HCT116 (cell line): ENCODE measurements at places on chromosomes 6 and 20.

DNA sequence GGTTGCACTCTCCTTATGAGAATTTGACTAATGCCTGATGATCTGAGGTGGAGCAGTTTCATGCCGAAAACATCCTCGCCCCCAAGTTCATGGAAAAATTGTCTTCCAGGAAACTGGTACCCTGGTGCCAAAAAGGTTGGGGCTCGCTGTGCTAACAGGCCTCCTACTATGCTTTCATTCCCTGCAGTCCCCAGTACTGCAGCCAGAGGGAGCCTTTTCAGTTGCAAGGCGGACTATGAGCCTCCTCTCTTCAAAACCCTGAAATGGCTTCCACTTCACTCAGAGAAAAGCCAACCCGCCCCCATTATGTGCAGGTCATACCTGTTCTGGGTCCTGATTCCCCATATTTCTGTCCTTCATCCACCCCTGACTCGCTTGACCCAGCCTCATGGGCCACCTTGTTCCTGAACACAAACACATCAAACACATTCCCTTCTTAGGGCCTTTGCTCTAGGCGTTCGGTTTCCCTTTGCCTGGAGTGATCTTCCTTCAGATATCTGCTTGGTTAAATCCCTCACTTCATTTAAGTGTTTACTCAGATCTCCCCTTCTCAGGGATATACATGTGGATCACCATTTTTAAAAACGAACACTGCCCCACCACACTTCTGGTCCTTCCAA is 173.7 kb downstream of the PHACTR1 start:
- DNase-seq: peak; percentile 19

DNA sequence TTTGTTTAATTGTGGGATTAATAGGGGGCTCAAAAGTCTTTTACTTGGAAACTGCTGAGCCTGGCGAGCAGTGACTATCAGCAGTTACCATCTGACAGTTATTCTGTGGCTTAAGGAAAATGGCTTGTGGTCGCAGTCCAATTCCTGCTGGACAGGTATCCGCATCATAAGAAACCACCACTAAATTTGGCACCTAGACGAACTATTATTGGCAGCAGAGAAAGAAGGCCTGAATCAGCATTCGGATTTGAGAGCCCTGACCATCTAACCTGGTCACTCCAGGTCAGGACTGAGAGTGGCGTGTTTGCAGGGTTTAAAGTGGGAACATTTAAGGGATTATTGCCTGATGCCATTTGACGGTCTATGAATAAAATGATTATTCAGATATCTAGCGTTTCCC is 146.4 kb downstream of the RPS12 start:
- no peak for DNase-seq

GRCh38 chr20:37986044-37986858 is 47.0 kb downstream of the TTI1 start:
- DNase-seq: no peak

- no peak for DNase-seq
Observed at GRCh38 chr6:467671-468082, 76.1 kb downstream of the IRF4 start.

DNA sequence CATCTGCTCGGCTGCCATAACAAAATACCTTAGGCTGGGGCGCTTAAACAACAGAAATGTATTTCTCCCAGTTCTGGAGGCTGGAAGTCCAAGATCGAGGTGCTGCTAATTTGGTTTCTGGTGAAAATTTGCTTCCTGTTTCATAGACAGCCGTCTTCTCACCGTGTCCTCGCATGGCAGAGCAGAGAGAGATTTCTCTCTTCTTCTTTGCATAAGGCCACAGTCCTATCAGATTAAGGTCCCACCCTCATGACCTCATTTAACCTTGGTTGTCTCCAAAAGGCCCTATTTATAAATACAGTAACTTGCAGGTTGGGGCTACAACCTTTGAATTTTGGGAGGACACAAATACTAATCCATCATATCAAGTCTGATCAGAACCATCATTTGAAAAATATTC is 544.3 kb downstream of the KIF16B start:
- DNase-seq: no peak

DNA sequence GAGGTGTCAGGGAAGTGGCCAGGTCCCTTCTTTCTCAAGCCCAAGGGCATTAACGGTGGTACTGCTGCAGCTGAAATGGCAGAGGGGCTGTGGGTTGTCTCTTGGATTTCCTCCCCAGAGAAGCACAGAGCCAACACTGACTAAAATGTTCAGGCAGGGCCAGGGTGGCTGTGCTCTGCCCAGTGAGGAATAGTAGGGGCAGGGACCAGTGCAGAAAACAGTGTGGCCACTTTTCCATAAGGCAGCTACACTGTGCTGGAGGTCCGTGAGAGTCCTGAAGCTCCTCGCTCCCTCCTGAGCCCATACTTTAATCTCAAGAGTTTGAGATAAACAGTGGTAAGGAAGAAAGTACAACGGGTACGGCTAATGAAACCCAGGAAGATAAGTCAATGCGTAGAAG is 4.5 kb downstream of the LPA start:
- DNase-seq: no peak

- no peak for DNase-seq
Observed at GRCh38 chr20:47165376-47165865, 191.1 kb downstream of the ZMYND8 start.

DNA sequence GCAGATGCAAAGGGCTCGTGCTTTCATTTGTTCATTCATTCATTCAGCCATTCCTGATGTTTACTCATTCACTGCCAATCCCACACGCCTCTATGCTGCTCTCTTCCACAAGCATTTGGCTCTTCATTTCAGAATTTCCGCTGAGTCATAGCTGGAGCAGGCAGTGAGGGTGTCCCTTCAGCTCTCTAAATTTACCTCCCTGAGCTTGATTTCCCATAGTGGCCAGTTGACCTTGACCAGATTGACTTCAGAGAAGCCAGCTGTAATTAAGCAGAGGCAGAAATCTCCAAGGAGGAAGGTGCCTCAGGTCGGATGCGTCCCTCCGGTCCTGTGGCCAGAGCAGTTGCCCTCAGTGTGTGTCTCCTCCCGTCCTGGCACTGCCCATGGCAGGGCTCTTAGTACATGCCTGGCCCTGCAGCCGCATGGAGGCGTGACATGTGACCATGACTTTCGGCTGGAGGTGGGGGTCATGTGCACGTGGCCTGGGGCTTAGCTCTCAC is 267.2 kb upstream of the ECI2 start:
- DNase-seq: no peak

DNA sequence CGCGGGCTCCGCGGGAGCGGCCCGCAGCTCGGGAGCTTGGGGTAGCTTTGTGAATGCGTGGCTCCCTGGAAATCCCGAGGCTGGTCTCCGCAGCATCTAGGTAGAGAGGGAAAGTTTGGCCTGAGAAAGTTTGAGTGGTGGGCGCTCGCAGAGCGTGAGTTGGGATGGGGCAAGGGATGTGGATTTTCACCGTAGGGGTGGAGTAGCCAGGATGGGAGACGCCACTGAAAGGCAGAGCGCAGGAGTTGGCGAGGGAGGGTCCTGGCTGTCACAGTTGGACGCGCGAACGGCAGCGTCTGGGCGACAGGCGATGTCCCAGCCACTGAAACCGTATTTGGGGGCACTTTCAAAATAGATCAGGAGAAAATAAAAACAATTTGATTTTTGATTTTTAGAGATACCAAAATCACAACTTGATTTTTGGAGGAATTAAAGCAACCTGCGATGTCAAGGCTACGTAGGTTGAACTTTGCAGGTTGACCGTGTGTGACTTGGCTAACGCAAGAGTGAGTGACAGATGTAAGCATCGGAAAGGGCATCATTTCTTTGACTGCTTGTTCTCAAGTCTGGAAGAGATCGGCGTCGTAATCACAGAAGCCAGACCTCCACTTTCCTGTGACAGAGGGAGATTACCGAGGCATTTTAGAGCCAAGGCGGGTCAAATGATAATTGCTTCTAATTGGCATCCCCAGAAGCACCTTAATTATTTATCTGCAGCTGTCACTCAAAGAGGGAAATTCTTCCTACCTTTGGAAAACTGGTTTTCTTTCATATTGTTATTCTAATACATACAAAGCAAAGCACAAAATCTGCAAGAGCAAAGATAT is 646 bp downstream of the HEY2 start:
- no peak for DNase-seq

DNA sequence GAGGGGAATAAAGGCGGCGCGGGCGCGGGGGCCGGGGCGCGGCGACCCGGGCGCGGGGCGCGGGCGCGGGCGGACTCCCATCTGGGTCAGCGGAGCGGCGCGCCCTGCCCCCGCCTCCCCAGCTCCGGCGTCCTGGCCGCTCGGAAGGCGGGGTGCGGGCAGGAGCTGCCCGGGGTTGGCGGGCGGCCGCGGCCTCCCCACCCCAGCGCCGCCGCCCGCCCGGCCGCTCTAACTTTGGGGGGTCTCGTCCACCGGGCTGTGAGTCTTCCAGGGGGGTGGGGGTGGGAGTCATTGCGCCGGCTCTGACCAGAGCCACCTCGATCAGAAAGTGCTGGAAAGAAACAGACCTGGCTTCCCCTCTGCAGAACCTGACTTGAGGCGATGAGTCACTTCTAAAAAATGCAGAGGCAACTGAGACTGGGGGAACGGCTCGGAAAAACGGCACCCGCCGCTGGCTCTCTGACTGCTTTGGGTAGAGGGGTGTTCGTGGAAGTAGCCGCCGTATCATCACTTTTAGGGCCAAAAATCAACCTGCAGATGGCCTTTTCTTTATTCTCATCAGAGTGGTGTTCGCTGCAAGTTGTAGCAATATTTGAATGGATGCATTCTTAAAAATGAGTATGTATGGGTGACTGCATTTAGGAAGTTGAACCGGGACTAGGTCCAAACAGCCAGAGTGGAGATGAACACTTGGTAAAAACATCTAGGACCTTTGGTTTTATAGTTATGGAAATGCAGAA is 667 bp downstream of the CAP2 start:
- DNase-seq: peak; percentile 64

- DNase-seq: no peak
Observed at GRCh38 chr6:74439123-74439811, 743.3 kb downstream of the CD109 start.

DNA sequence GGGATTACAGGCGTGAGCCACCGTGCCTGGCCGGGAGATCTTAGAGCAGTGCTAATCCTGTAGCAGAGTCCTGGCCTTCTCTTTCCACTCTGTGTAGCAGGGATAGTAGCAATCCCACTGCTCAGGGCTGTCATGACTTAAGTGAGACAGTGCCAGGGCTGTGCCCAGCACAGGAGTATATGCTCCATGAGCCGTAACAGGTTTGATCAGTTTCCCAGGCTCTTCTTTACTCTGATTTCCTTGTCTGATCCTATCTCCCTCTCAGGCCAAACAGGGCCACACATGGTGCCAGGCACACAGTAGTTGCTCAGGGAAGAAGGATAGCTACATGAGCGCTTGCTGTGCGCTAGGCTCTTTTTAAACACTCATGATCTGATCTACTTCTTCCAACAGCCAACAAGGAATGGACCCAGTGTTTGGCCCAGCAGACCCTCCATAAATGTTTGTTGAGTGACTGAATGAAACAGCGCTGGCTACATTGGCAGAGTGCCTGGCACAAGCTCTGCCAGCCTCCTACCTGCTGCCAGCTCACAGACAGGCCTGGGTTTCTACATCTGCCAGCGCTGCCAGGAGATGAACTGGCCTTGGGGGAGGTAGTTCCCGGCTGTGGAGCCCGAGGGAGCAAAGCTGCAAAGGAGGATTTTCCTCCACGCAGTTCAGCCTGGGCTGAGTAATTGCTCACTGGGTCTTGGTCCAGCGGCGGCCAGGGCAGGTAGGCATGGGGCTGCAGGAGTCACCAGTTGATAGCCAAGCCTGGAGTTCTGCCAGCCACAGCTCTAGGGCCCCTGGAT is 36.9 kb downstream of the SNAI1 start:
- no peak for DNase-seq

GRCh38 chr6:55108134-55109130 is 65.9 kb upstream of the HCRTR2 start:
- DNase-seq: no peak

- no peak for DNase-seq
Observed at GRCh38 chr6:75952128-75952527, 120.3 kb downstream of the IMPG1 start.
